ENCODE measurements at places on chromosomes 16 and 17.

DNA sequence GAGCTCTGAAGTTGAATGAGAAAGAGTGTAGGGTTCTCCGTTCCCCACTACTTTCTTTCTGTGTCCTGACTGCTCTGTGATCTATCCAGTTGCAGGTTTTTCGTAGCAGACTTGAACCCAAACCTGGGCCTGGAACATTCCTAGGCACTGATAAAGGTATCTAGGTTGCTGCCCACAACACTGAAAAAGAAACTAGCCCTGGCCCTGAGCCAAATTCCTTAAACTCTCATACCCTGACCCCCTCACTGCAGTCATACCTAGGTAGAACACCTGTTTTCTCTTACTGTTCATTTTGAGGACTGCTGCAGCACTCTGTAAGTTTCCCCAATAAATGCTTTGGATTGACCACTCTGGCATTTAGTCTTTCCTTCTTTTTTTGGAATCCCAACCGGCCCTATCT is 5.4 kb downstream of the HYDIN start:
- no peak for DNase-seq

DNA sequence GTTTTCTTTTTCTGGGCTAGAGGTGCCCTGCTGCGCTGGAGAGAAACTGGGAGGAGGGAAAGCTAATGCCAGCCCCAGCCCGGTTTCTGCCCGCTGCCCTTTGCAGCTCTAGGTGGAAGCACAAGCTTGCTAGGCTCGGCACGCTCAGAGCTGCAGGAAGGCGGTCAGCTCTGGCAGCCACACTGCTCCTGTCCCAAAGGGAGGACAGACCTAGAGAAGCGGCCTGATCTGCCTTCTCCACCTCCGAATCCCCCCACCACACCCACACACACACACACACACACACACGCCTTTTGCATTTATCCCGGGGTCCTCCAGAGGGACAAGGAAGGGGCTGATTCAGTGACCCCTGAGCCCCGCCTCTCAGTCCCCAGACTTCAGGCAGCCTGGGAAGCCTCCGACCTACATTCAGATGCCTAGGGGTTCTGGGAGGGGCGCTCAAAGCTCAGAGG is 418.1 kb downstream of the SOX9 start:
- no peak for DNase-seq

GRCh38 chr16:19639986-19640421 is 78.0 kb downstream of the KNOP1 start:
- no peak for DNase-seq

DNA sequence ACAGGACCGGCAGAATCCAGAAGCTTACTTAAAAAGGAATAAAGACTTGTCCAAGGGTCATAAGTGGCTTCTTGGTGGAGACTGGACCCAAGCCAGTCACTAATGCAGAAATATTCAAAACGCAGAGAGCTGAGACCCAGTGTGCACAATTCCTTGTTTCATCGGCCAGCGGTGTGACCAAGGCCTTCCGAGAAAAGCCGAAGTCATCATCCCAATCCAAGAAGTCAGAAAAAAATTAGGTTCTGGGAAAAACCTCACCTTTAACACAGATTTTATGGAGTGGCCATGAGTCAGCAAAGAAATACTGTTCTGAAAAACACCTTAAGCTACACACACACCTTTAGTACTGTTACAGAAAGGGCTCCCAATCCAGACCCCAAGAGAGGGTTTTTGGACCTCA is 1.0 kb upstream of the GCSH start:
- DNase-seq, result no peak

GRCh38 chr16:57649846-57650245 is 18.3 kb upstream of the ADGRG3 start:
- no peak for DNase-seq

GRCh38 chr16:51166541-51166940 is 15.5 kb upstream of the SALL1 start:
- DNase-seq, result no peak

- no peak for DNase-seq
Observed at GRCh38 chr16:72002619-72003018, 2.4 kb upstream of the PKD1L3 start.

DNA sequence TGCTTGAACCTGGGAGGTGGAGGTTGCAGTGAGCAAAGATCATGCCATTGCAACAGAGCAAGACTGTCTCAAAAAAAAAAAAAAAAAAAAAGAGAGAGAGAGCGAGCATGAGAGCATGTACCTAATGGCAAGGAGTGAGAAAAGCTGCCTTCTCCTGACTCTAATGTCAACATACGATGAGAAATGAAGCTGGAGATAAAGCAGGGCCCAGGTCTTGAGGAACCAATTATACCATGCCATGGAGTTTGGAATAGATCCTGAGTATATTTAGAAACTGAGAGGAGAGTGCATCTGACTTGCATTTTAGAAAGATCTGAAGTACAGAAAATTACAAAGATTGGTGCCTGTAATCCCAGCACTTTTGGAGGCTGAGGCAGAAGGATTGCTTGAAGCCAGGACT is 3.8 kb upstream of the MAP2K6 start:
- DNase-seq, result no peak

All from mesendoderm (in vitro differentiated cells).